Sigmoid colon (tissue), 7 donors: ENCODE measurements at places on chromosomes 2 and 18. TPM values are rescaled to one million over a fixed set of nuclear protein-coding genes. Genes with fewer than 3 reads are reported as not detected.

- DNase-seq, result peak; percentile 90
These were observed 3.8 kb downstream of the TGIF1 start for GRCh38 chr18:3453540-3454364.

GRCh38 chr18:3442919-3443318 lies 7.1 kb upstream of the TGIF1 start:
- DNase-seq, result no peak

DNA sequence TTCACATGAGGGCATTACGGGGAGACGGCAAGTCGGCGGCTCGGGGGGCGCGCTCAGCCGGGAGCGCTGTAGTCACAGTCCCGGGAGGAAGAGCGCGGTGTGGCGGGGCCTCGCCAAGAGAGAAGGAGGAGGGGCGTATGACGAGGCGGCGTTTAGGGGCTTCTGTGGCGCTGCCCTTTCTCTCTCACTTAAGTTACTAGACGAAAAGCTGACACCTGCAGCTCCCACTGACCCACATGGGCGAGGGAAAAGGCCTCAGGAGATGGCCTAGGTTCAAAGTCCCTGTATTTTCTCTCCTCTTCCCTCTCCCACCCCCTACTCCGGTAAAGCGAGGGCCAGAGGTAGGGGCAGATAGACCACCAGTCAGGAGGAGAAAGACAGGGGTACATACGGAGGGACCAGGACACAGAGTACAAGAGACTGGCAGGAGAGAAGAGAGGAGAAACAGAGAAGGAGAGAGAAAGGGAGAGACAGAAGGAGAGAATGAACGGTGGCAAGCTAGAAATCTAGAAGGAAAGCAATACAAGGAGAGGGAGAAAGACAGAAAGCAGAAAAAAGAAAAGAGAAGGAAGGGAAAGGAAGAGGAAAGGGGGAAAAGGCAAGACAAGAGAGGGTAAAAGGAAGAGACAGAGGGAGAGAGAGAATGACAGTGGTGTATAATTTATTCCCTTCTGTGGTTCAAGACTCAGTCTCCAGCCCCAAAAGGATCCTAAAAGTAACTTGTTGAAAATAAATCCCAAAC lies 3.8 kb downstream of the SIX2 start:
- DNase-seq, result no peak

DNA sequence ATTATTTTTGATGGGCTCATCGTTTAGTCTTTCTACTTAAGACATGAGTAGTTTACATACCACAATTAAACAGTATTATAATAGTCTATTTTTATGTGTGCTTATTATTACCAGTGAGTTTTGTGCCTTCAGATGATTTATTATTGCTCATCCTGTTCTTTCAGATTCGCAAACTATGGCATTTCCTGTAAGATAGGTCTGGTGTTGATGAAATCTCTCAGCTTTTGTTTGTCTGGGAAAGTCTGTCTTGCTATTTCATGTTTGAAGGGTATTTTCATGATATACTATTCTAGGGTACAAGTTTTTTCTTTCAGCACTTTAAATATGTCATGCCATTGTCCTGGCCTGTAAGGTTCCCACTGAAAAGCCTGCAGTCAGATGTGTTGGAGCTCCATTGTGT lies 101.3 kb downstream of the DNAH7 start:
- no peak for DNase-seq

Gene SCYGR8
- not detected for total RNA-seq
